ENCODE measurements at places on chromosomes 4 and X. TPM values are rescaled to one million over a fixed set of nuclear protein-coding genes. Genes with fewer than 3 reads are reported as not detected.

The VCX2 gene
- total RNA-seq = not detected

DNA sequence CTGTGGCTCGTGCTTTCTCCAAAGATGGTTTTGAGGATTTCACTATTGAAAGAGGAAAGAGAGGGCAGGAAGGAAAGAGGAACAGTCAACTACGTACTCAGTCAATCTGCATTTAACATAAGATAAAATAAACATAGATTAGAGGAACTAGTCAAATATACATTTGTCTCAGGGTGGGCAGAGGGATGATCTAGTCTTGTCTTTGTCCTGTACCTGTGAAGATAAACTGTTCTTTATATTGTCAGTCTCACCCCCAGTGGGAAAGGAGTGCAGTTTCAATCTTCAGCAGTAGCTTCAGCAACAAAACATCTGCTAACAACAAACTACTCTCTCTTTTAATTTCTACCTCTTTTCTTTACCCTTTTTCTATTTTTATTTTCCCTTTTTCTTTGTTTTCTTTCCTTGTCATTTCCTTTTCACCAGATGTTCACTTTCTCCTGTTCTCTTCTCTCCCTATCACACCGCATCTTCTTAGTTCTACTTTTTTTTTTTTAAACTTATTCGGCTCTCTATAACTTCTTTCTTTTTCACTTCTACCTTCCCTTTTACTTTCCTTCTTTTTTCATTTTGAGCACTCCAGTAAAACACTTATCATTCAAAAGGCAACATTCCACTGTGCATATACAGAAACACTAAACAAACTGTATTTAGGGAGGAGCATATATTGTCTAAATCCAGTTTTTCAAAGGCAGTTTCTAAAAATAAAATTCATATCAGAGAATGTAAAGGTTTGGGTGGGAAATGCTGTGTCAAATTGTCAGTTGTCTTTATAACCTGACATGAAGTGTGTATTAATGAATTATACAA is 51.4 kb upstream of the GUCY1A1 start:
- no peak for DNase-seq

- no peak for DNase-seq
Measured at GRCh38 chrX:10047133-10047532, 80.0 kb downstream of the CLDN34 start.

DNA sequence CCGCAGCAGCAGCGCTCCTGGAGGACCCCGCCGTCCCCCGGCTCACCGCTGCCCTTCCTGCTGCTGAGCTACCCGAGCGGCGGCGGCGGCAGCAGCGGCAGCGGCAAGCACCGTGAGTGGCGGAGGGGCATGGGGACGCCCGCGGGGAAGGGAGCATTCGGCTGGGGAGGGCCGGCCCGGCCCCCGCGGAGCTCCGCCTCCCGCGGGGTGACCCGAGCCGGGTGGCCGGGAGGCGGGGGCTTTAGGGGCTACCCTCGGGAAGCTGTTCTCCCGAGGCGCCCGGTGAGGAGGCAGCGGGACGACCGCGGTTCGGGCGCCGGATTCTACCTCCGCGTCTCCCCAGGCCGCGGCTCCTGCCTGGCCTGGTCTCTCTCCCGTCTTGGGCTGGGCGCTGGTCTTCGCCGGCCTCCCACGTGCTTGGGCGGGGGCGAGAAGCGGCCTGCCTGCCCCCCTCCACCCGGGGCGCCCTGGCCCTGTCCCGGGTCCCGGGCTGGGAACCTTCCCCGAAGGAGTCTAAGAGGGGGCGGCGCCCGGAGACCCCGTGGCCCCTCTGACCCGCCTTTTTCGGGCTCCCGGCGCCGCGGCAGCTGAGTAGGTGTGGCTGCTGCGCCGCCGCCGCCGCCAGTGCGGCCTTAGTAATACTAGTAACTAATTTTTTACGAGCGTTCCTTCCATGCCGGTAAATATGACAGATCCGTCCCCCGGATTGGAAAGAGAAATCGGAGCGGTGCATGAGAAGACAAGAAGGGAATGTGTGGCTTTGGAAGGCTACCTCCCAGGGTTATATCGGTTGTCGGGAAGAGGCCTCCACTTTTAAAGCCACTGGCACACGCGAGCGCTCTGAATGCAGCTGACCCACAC is 16.4 kb upstream of the RUFY3 start:
- peak; percentile 77 for DNase-seq

The HSFX3 gene
- not detected for total RNA-seq

DNA sequence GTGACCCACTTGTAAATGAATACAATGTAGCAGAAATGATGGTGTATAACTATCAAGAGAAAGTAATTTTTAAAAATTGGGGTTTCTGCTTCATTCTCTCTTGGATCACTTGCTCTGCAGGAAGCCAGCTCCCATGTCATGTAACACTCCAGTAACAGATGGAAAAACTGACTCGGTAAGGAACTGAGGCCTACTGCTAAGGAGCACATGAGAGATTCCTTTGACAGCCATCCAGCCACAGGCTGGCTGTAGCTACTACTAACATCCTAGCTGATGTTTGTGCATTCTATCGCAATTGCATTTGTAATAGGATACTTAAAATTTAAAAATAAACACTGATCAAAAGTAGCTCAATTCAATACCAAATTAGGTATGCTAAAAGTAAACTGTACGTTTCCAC is 102.3 kb upstream of the MAB21L2 start:
- no peak for DNase-seq

GRCh38 chrX:50442426-50443116 is 28.1 kb downstream of the DGKK start:
- DNase-seq = no peak

The HSFX1 gene
- 2.3 TPM for total RNA-seq

DNA sequence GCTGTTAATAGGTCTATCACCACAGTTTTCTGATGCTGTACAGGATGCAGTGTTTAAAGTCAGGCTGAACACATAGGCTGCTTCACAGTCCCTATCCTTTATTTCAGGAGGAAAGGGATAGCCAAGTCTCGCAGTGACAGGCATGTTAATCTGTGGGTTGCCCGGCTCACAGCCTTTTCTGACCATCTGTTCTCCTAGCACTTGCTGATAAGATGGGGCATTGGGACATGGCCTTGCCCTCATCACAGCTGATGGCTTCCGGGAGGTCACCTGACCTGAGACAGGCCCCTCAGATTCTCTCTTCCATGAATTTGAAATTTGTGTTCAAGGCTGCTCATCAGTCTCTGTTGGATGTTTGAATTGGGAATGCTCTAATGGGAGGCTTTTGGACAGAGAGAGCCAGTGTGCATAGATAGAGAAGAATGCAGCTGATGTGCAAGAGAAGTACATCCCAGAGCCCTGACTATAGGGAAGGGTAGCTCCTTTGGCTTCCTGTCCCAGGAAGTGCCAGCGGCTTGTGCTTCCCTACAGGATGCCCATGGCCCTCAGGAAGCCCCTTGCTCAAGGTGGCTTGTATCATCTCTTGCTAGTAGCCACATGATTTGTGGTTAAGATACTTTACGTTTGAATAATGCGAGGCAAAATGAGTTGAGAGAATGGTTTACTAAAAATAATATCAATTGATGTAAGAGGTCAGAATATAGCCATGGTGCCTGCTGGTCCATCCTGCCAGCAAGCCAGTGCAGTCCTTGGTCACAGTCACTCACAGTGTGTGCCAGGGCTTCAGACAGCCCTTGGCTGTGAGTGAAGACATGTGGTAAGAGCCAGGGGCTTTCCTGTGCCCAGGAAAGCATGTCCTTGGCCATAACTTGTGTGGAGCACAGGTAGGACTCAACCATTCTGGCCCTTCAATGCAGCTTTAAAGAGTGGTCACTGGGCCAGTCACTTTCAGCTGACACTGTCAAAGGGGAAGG is 88.6 kb downstream of the TSPAN7 start:
- peak; percentile 14 for DNase-seq

The NUDT6 gene
- 18.1 TPM for total RNA-seq

DNA sequence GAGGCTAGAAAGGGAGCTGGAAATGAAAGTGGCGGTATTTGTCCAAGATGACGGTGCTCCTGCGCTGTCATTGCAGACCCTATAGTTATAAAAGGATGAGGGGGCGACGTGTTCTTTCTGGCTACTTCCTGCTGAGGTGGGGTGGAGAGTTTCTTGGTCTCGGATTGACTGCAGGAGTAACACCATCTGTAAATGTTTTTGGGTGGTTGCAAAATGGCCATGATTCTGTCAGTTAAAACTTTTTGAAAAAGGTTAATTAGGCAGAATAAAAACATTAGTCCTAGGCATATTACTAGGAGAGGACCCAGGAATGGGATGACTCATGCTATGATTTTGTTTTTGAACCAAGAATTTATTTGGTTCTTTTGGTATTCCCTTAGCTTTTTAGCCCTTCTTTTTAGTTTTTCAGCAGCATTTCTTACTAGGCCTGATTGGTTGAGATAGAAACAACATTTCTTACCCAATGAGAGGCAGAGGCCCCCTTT is 53.1 kb downstream of the USP11 start:
- no peak for DNase-seq

DNA sequence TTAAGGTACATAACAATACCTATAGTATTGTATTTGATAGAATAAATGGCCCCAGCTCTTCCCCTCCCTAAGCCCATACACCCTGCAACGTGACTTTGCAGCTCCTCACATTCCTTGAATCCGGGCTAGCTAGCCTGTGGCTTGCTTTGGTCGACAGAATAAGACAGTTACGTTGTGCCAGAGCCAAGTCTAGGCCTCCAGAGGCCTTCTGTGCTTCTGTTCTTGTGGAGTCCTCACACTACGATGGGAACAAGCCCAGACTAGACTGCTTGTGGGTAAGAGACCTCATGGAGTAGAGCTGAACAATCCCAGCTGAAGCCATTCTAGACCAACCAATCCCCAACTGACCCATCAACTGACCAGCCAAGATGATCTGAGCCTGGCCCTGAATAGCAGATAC is 102.4 kb upstream of the PLAC1 start:
- DNase-seq = no peak

The RTL3 gene
- total RNA-seq = not detected

The FGB gene
- total RNA-seq = not detected

The MTNR1A gene
- not detected for total RNA-seq

- DNase-seq = no peak
Measured at GRCh38 chr4:177692907-177693306, 250.7 kb upstream of the AGA start.

DNA sequence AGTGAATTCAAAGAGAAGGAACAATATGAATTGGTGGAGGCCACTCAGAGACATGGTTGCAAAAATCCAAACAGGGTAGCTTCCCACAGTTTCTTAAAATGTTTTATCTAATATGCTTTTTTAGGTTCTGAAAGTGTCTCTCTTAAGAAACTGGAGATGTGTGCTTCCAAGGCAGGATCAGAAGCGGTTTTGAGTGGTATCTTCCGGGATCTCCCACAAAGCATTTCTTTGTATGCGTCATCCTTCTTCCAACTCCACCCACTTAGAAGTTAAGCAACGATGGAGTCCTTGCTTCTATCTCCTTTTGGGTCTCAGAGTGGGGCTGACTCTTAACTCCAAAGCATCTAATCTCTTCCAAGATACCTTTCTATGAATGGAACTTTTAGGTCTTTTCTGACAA is 196.7 kb downstream of the MID1 start:
- DNase-seq = no peak

DNA sequence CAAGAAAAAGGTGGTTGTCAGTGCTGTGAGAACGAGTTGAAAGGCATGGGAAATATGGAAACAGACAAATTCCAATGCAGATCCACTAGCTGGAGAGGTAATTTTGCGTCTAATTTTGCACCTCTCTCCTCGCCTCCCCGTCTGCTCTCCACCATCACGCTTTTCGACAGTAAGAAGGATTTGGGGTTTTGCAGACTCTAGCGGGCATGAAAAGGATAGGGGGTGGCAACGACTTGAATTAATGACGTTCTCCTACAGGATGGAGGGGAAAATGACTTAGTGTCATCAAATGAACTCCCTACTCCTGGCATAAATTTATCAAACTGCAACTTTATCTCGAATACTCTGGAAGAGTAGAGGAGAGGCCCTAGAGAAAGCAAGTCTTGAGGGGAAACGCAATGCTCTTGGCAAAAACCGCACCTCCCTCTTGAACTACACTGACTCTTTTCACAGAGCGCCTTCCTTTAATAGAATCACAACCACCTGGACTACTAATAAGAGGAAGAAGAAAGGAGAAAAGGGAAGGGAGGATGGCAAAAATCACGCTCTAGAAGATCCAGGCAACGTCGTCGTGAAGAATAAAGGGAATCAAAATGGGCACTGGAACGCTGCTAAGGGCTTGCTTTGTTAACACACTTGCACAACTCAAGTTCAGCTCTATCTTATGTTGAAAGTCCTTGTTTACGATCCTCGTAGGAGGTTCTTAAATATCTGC is 871 bp upstream of the SLITRK2 start:
- DNase-seq = no peak

DNA sequence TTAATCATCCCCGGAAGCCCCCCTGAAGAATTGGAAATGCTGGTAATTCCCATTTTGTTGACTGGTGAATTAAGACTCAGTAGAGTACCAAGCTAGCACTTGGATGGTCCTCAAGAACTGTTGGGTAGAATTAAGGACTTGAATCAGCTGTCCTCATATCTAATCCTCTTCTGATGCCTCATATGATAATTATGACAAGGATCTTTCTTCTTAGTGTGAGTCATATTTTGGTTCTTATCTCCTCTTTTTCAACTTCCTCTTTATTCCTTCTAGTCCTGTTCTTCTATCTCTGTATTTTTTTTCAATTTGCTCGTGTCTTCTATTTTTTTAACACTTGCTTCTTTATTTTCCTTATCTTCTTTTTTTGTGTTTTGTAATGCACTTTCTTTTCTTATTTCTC is 206.3 kb upstream of the ANXA3 start:
- no peak for DNase-seq

GRCh38 chrX:4094926-4095325 is 381.5 kb upstream of the PRKX start:
- DNase-seq = no peak

The TNIP3 gene
- not detected for total RNA-seq

The RIPPLY1 gene
- total RNA-seq = not detected

DNA sequence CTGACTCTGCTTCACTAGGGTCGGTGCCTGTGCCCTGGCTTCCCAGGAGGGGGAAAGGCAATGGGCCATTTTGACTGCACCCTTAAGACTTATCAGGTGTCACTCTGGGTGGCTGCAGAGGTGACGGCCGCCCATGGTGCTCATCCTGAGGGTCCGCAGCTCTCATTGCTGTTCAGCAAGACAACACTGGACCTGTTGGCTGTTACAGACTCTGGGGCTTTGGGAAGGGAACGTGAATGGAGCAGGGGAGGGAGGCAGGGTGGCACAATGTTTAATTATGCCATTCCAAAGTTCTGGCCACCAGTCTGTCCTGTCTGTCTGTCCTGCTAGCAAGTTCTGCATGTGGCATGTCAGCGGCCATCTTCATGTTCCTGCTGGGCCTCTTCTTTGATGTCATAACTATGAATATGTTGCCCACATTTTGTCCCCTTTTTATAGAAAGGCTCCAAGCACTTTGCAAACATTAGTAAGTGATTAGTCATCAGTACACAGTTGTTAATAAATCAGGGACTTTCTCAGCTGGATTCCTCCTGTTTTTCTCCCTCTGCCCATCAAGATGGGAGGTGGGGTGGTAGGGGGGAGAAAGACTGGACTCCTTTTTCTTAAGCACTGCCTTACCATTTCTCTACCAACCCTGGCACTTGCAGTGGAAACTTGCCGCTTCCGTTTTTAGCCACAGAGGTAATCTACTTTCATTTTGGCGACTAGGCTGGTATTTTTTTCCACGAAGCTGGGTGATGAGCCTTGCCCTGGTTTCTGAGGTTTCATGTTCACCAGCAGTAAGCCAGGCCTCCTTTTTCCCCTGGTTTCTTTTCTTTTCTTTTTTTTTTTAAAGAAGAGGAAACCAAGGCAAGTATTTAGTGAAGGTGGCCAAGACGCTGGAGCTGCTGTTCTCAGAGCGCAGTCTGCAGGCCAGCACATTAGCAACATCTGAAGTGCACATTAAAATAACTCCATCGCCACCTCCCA is 88.6 kb upstream of the TRIM2 start:
- peak; percentile 37 for DNase-seq
